ENCODE measurements at places on chromosomes 5 and 9.

- DNase-seq = no peak
Measured at GRCh38 chr5:137341831-137342230, 157.3 kb downstream of the SPOCK1 start.

DNA sequence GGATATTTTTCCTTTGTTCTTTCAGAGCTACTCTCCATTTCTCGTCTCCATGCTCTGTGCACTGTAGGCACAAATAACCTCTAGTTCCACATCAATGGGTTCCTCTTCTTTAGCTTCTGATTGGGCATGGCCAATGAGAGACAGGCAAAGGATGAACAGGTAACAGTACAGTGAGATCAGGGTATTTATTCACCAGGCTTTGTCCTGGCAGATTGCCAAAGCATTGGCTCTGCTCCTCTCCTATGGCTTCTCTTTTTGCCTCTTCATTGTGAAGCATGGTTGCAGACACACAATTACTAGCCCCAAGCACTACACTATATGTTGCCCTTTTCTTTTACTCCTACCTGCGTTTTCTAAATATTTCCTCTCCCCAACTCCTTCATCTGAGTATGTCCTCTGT, 215.1 kb upstream of the ARRDC3 start:
- no peak for DNase-seq

DNA sequence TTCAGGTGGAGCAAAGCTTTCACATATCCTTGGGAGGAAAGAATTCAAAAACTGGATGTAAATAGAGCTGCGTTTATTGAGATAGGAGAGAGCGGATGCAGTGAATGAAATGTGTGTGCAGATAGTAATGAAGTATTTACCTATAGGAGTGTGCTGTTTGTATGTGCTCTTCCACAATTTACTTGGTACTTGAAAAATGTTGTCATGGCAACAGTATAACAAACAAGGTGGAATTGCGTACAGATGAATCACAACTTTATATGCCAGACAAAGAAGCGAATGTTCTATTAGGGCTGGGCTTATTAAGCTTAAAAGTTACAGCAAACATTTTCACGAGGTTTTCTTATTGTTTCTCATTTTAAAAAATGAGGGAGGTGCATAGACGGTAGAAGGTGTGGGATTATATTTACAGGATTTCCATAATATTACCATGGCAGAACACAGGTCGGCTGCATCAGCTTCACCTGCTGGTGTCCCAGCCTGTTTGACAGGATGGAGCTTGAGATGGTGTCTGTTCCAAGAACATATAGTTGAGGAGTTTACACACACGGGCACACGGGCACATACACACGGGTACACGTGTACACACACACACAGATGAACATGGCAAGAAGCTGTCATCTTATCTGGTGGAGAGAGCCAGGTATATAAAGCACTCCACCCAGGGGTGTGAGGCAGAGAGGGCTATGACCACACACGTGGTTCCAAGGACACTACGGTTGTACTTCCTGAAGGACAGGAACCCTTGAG, 155.7 kb downstream of the RMI1 start:
- no peak for DNase-seq

- DNase-seq = peak; percentile 20
Measured at GRCh38 chr9:134025606-134026541, 593 bp downstream of the BRD3OS start.
